ENCODE measurements at places on chromosomes 6 and 20.

DNA sequence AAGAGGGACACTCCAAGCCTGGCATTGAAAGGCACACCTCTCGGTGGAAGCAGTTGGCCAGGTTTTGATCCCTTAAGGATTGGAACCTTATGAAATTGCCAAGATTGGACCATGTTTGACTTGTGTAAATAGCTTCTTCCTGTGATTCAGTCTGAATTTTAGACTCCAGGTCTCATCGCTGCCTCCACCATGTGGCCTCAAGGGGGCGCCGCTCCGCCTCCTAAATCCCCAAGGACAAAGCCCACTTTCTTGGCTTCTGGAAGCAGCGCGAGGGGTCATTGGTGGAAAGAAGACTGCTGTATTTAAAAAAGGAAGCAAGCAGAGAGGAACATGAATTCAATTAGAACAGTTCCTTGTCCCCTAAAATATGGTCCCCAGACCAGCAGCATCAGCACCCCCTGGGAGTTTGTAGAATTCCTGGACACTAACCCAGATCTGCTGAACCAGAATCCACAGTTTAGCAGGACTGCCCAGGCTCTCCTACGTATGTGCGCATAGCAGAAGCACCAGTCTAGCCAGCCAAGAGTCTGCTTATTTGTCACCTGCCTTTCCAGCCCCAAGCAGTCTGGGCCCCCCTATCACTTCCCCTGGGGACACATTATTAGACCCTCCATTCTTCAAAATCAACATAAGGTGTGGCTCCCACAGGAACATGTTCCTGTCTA lies 108.5 kb downstream of the LY86 start:
- DNase-seq: no peak

GRCh38 chr20:32470025-32470861 lies 112.1 kb downstream of the ASXL1 start:
- DNase-seq: peak; percentile 34

- DNase-seq: no peak
Observed at GRCh38 chr20:23880417-23880816, 869 bp upstream of the CST5 start.

- no peak for DNase-seq
Observed at GRCh38 chr6:130932921-130933320, 105.7 kb downstream of the SMLR1 start.

DNA sequence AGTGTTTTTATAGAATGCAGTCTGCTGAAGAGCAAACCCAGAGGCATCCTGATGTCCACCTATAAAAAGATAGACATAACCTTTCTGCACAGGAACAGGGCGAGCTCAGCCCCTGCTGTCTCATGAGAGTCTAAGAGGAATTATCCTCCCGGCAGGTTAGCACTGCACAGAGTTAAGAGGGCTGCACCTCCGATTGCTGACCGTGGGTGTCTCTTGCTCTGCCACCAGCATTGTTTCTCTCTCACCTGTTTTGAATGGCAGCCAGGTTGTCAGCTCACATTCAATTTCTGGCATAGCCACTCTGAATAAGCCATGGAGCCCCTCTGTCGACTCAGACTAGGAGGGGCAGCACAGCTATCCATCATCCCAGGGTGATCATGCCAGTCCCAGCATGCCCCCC lies 211.2 kb downstream of the PHACTR1 start:
- DNase-seq: no peak

DNA sequence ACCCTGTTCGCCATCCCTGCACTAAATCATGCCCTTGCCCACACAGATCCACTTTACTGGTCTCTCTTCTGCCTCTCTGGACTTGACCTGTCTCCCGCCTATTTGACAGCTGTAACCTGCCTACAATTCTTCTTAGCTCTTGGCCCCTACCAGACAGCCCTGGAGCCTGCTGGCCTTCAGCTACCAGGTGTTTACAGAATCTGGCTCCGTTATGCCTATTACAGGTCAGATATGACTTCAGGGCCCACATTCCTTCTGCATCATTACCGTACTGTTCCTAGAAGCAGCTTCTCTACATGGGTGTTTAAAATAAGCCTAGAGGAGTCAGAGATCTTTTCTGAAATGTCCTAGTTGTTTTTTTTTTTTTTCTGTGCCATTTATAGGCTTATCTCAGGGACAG lies 45.4 kb upstream of the CCN6 start:
- DNase-seq: no peak

- DNase-seq: no peak
Observed at GRCh38 chr20:49587111-49587570, 19.2 kb upstream of the PTGIS start.

DNA sequence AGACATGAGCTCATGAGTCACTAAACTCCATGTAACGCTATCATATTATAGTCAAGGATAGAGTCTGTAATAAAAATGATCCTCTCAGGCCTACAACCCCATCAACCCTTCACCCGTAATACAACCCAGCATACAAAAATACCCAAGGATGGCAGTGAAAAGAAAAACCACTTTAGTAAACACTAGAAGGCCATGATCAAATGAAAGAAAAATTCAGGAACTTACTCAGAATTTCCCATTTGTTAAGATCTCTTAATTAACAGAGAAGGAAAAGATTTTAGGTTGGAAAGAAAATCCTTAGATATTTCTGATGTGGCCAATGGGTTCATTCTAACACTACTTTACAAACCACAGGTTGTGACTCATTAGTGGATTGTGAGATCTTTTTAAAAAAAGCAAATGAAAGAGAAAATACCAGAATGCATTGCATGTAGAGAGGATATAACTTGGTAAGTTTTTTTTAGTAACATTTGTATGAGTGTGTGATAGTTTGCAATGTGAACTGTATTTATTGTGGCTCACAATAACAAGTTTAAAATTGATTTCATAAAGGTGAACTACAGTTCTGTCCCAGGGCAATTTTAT lies 8.0 kb upstream of the UBE2J1 start:
- no peak for DNase-seq

DNA sequence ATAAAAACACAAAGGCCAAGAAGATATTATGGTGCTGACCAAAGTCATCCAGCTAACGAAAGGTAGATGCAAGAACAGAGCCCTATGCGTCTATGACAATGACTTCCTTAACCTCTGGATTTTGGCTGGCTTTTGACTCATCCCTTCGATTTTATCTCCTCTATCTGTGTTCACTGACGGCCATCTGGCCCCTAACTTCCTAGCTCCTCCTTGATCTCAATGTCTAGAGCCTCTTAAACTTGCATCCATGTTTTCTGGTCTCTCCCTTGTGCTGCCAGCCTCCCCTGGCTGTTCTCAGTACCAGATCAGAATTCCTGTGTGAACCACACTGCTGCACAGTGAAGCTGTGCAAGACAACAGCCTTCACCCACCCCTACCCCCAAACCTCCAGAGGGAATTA lies 452.9 kb downstream of the UTRN start:
- no peak for DNase-seq

GRCh38 chr6:137764464-137764863 lies 102.6 kb upstream of the TNFAIP3 start:
- DNase-seq: no peak

DNA sequence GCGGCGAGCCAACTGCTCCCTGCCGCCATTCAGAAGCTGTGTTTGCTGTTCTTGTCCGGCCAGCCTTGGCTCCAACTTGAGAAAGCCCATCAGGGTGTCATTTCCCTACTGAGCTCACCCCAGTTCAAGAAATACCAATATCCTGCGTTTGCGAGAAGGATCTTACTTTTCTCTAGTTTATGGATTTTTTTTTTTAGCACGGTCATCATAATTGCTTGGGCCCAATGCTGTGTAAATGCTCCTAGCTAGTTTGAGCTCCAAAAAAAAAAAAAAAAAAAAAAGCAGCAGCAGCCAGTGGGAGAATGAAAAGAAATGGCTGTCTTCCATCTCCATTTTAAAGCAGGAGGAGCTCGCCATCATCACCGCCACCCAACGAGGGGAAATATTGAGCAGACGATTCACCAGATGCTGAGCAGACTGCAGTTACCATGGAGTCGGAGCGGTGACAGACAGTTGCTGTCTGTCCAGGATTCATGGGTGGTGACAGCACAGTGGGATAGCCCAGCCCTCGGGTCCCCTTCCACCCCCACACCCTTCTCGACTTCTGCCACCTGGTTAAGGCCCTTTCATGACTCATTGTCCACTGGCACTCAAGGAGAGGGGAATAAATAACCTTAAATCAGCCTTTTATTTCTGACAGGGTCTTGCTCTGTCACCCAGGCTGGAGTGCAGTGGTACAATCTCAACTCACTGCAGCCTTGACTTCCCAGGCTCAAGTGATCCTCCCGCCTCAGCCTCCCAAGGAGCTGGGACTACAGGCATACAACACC lies 132.4 kb upstream of the SNX9 start:
- DNase-seq: no peak

- no peak for DNase-seq
Observed at GRCh38 chr6:24330137-24330732, 27.6 kb downstream of the DCDC2 start.

DNA sequence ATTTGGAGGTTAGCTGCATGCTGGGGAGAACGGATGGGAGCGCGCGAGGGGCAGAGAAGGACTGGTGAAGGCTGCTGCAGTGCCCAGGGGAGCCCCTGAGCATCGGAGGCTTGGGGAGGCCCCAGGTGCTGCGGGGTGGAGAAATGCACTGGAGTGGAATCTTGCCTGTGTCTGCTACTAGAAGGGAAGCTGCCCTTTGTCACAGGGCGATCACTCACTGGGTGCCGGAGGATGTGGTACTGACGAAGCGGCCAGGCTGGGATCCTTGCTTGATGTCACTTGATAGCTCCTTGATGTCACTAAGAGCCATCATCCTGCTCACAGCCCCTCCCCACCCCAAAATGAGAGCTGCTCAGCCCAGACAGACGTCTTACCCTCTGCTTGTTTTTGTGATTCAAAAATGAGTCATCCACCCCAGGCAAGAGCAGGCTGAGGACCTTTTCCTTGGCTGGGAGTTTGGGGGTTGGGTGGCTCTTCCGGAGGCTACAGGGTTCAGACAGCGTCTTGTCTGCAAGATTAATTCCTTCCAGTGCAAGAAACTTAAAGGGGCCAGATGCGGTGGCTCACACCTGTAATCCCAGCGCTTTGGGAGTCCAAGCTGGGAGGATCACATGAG lies 62.6 kb upstream of the PMEPA1 start:
- DNase-seq: no peak

- DNase-seq: peak; percentile 65
Observed at GRCh38 chr20:36491901-36492617, 49.3 kb upstream of the MYL9 start.

GRCh38 chr6:119310486-119311036 lies 39.0 kb downstream of the MAN1A1 start:
- DNase-seq: no peak

- DNase-seq: no peak
Observed at GRCh38 chr6:153976921-153977693, 61.9 kb upstream of the OPRM1 start.

GRCh38 chr20:3798908-3799248 lies 2.8 kb downstream of the CDC25B start:
- no peak for DNase-seq

DNA sequence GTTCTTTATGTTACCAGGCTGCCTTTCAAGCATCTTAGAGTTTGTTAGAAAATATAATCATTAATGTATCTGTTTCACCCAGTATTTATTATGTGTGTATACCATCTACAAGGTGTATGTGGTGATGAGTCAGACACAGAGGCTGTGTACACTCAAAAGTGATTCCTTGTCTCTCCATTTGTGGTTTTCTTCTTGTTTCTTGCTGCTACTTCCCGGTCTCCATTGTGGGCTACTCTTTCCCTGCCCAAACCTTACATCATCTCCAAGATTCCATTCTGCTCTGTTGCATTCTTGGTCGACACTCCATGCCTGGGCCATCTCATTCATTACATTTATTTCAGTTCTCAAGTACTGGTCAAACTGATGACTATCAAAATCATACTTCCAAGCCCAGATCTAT lies 182.2 kb upstream of the STXBP5 start:
- no peak for DNase-seq

DNA sequence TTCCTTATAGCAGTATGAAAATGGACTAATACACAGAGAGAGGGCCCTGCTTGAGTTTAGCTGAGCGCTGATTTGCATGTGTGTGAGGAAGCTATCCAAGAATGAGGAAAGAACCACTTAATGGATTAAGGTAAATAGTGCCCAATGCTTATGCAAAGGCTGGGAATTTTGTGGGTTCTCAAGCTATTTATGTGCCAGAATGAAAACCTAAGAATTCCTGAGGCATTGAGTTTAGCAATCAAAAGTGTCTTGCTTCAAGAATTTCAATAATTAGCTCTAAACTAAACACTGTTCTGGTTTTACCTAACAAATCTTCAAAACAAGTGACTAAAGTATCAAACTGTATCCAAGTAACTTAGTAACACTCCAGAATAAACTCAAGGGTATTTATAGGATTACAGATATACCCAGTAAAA lies 7.0 kb upstream of the OR14J1 start:
- no peak for DNase-seq

DNA sequence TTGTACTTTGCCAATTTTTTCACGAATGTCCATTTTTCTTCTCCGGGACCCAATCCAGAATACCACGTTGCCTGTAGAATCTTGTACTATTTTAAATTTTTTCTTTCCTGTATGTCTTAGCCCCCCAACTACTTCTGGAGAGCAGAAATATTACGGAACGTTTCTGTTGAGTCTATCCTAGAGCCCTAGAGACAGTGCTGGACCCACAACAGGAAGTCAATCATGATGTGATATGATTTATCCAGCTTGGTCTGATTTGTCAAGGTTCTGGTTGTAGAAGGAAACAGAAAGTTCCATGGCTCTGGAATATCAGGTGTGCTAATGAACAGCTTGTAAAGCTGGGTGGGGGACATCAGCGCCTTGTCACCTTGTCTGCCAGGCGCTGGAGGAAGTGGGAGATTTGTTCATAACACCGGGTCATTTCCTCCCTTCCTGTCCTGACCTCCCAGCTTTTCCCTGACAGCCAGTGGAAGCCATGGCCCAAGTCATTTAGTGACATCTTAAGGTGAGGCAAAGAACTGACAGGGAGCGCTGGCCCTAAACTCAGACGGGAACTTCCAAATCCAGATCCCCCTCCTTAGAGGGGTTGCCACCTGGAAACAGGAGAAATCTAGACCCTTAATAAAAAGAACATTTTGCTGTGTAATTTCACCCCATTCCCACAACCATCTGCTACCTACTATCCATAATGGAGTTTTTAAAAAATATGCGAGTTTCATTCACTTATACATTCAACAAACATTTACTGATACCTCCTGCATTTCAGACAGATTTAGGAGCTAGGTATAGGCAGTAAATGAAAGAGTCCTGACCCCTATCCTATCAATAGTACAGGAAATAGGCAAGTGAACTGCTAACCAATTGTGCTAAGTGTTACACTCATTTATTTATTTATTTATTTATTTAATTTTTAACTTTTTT lies 130.5 kb downstream of the ZFP64 start:
- no peak for DNase-seq

GRCh38 chr6:126170978-126171382 lies 168.9 kb upstream of the CENPW start:
- DNase-seq: peak; percentile 24

- DNase-seq: no peak
Observed at GRCh38 chr20:19310541-19310940, 98.1 kb downstream of the SLC24A3 start.
